NCI-H460 (cell line): ENCODE measurements at places on chromosomes 1 and 21. TPM values are rescaled to one million over a fixed set of nuclear protein-coding genes. Genes with fewer than 3 reads are reported as not detected.

CASQ1 gene
- total RNA-seq = not detected in 2 replicates

TMEM52 gene
- 2.8 and 3.6 TPM in 2 replicates for total RNA-seq

- DNase-seq = no peak
Observed at GRCh38 chr1:113659035-113659434, 100.3 kb downstream of the PHTF1 start.

RPTN gene
- not detected in 2 replicates for total RNA-seq

GRCh38 chr1:192524223-192524622 lies 51.4 kb upstream of the RGS1 start:
- no peak for DNase-seq
